ENCODE measurements at places on chromosomes 4 and X. TPM values are rescaled to one million over a fixed set of nuclear protein-coding genes. Genes with fewer than 3 reads are reported as not detected.

- no peak for DNase-seq
Measured at GRCh38 chr4:107366900-107367299, 330.8 kb upstream of the DKK2 start.

GRCh38 chr4:79445371-79445781 lies 37.3 kb upstream of the GK2 start:
- no peak for DNase-seq

DNA sequence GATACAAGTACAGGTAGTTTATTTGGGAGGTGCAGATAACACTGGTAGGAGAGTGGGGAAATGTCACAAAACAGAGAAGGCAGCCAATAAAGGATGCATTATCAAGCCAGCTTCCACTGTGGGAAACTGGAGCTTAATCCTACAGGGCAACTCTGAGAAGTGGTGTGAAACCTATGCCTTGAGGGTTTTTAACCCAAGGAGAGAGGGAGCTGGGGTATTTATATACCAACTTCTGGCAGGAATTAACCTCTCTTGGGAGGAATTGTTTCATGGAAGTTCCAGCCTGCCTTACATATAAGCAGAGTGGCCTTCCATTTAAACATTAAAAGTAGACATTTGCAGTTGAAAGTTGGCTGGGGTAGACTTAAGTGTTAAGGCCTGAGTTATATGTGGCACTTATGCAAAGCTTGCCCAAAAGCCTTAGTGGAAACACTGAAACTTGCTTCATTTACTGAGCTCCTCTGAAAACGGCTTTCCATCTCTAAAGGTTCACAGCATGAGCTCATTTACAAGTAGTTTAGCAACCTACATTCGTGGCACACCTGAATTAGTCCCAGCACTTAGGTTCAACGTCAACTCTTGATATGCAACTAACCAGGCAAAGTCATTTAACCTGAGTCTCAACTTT lies 19.2 kb downstream of the MAGEB17 start:
- DNase-seq, result no peak

GRCh38 chr4:139392797-139393196 lies 61.1 kb upstream of the RAB33B start:
- no peak for DNase-seq

DNA sequence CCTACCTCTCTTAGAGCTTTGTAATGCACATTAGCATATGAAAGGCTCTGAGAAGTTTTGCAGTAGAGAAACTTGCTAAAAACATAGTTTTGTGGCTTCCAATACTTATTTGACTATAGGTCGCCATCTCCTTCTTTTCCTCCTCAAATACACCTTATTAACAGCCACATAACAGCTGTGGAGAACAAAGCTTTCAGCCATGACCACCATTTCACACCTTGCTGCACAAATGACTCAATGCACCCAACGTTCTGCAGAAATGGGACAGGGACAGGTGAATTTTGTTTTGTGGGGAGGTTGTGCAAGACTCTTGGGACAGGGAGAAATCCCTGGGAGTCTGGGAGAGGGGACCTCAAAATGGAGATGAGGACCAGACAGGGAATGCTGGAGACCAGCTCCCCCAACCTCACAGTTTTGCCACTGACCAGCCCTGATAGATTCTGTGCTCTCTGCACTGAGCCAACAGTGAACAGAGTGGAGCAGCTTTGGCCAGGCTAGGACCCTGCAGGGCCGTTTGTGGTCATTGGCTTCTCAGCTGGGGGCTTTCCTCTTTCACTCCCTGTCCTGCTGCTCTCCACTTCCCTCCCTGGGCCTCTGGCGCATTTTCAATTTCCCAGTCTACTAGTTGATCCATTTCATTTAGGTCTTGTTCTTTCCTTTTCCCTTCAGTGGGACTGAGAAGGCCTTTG lies 16.6 kb downstream of the FRMPD3 start:
- no peak for DNase-seq

DNA sequence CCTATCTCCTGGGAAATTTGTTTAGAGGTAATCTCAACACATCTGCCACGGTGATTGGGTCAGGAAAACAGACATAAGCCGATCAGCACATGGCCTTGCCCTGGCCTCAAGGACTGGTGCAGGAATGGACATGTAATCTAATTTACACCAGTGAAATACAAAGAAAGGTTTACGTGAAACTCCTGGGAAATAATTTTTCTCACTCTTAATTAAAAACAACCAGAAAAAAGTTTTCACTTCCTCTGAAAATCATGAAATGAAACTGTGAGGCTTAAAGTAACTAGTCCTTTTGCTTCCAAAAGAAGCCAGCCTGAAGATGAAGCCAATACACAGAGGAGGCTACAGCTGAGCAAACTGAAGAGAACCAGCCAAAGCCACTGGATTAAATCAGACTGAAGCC lies 154.1 kb upstream of the FAM241A start:
- no peak for DNase-seq

DNA sequence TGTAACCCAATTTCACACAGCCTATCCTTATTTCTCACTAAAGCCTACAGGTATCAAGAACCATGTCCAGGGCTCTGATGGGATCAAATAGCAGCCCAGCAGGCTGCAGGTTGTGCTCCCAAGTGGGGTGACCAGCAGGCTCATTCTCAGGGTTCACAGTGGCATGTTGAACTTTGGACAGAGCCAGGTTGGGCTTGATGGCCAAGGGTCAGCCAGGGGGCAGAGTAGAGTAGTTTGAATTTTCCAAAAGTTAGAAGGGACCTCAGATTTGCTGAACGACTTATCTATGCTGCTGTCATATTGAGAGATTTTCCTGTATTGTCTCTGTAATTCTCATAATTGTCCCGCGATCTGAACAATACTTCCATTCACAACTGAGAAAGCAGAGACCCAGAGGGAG lies 310.8 kb upstream of the BOD1L1 start:
- no peak for DNase-seq

DNA sequence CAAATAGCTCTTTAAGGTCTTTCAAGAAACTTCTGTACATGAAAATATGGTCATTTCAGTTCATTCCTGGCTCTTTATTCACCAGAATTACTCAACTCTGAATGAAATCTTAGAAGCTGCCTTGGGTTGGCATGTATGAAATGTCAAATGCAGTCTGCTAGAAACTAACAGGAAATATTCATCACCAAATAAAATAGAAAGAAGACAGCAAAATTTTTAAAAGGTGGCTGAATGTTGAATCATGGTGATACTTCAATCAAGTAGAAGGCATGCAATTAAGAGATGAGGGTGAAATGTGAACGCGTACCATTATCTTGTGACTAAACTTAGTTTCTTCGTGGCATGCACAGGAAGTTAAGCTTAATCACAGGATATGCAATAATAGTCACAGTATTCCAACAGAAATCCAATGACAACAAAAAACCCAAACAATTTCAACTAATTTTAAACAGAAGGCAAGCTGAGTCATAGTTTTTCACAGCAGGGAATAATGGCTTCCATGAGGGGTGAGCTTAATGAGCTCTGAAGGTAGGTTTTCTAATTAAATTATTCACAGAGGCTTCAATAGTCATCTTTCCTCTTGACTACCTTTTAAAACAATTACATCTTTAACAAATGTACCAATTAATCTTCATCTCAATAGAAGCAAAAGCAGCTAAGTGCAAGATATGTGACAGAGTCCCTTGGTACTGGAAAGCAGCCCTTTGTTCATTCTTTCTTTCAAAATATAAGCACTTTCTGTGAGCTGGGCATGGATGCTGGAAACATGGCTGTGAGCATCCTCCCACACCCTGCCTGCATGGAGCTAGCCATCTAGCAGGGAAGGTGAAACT lies 44.5 kb downstream of the SCFD2 start:
- peak; percentile 94 for DNase-seq

DNA sequence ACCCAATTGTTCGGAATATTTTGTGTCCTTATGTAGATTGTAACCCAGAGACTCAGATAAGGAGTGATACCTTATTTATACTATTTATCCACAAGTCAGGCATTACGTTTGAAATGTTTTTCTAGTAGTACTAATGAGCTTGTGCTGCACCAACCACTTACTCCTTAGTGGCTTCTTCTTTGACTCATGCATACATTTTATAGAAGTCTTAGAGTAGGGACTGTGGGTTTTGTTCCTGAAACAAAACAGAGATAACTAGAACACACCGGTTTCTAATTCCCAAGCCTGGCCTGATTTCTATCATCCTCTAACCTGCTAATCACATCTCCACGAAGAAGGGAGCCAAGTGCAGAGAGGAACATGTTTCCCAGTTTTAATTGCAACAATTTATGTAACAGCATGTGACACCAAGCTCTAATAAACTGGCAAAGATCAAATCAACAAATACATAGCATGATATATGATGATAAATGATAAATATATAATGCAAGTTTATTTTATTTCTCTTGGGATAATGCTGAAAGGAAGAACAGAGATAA lies 32.3 kb downstream of the MGARP start:
- no peak for DNase-seq

The CXCR3 gene
- total RNA-seq, result not detected

GRCh38 chrX:92231391-92231790 lies 452.2 kb downstream of the PCDH11X start:
- DNase-seq, result no peak

GRCh38 chr4:28146191-28146590 lies 1285.5 kb downstream of the STIM2 start:
- DNase-seq, result no peak

DNA sequence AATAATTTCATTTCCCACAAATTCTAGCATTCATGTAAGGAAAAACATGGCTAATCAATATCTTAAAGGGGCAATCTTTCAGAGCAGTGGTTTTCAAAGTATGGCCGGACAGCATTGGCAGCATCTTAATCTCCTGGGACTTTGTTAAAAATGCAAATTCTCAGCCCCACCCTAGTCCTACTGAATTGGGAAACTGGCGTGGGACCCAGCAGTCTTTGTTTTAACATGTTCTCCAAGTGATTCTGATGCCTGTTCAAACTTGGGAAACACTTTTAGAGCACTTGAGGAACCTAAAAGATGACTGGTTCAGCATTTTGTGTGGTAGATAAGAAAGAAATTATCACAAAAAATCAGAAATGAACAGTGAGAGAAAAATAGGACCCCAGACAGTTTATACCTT lies 65.7 kb downstream of the ZFX start:
- no peak for DNase-seq

- no peak for DNase-seq
Measured at GRCh38 chr4:77104791-77105540, 29.2 kb upstream of the CCNI start.

- peak; percentile 21 for DNase-seq
Measured at GRCh38 chrX:10507876-10508275, 112.5 kb downstream of the MID1 start.

The ADH1B gene
- total RNA-seq, result not detected

The SCARB2 gene
- total RNA-seq, result 116 TPM

The ADGRL3 gene
- not detected for total RNA-seq

DNA sequence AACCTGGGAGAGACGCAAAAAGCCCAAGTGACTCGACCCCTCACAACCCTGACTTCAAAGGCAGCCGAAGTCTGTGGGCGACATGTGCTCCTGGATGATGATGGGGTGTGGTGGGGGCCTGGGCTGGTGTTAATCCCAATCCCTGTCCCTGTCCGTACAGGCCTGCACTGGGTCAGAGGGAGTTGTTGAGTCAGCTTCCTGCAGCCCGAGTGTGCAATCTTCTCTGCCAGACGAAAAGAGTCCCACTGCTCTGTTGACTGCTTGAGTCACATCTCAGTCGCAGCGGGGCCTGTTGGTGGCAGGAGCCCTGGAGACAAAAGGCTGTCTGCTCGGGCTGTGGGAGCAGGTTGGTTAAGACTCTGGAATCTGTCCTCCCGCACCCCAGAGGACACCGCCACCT lies 10.3 kb downstream of the FAM3A start:
- peak; percentile 38 for DNase-seq

DNA sequence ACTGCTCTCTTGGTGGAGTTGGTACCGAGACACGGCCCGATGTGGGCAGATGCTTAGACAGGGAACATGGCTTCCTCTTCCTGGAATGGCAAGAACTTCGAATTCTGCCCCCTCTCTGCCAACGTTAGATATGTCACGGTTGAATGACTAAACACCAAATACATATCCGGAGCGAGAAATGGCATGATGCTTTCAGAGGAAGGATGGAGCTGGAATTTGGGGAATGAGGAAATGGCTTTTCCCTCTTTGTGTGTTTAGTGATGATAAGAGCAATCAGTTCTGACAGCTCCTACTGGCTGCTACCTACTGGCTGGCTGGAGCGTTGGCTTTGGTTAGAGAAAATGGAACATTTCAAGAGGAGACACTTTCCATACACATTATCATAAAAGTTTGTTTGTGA lies 140.0 kb downstream of the DHRSX start:
- DNase-seq, result peak; percentile 38

The TKTL2 gene
- total RNA-seq, result not detected

- no peak for DNase-seq
Measured at GRCh38 chr4:172352356-172352755, 539.2 kb downstream of the GALNTL6 start.

The PPEF2 gene
- total RNA-seq, result not detected

GRCh38 chr4:31169846-31170245 lies 449.7 kb downstream of the PCDH7 start:
- no peak for DNase-seq

DNA sequence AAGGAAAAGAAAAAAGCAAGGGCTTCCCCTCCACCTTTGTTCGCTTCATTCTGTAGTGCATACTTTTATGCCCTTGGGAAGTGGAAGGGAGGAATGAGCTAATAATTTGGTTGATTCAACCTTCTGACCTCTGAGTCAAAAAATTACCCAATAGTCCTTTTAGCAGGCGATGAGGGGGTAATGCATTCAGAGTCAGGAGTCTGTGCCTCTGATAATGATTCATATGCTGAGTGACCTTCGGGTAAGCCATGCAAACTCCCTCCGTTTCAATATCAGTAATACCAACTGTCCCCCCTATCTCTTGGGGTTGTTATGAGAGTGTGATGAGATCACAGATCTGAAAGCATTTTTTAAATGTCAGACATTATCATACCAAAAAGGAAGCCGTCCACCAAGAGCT lies 41.6 kb upstream of the ACSL4 start:
- no peak for DNase-seq

The CRMP1 gene
- total RNA-seq, result not detected

The PLXNA3 gene
- total RNA-seq, result 58.6 TPM

- DNase-seq, result no peak
Measured at GRCh38 chrX:12570859-12571501, 220.2 kb upstream of the PRPS2 start.

GRCh38 chrX:148259990-148260389 lies 240.4 kb upstream of the AFF2 start:
- no peak for DNase-seq

GRCh38 chr4:96429657-96430056 lies 589.8 kb downstream of the PDHA2 start:
- no peak for DNase-seq
